GM03348 (cell line): ENCODE measurements at places on chromosomes 6 and 20.

GRCh38 chr6:113591896-113592827 is 265.0 kb upstream of the MARCKS start:
- no peak for DNase-seq

DNA sequence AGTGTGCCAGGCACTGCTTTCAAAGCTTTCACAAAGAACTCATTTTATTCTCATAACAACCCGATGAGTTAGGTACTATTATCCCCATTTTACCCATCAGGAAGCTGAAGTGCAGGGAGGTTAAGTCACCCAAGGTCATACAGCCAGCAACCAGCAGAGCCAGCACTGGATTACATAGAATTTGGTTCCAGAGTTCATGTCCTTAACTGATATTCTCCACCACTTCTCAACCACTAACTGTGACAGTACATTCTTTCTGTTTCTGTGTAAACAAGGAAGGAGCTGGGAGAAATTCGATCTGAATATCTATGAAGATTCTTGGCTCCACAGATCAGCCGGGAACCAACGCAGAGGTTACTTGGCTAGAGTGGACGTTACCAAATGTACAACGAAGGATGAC is 98.0 kb downstream of the KIF16B start:
- DNase-seq = peak; percentile 27

- no peak for DNase-seq
Observed at GRCh38 chr6:113178349-113178748, 678.8 kb upstream of the MARCKS start.

DNA sequence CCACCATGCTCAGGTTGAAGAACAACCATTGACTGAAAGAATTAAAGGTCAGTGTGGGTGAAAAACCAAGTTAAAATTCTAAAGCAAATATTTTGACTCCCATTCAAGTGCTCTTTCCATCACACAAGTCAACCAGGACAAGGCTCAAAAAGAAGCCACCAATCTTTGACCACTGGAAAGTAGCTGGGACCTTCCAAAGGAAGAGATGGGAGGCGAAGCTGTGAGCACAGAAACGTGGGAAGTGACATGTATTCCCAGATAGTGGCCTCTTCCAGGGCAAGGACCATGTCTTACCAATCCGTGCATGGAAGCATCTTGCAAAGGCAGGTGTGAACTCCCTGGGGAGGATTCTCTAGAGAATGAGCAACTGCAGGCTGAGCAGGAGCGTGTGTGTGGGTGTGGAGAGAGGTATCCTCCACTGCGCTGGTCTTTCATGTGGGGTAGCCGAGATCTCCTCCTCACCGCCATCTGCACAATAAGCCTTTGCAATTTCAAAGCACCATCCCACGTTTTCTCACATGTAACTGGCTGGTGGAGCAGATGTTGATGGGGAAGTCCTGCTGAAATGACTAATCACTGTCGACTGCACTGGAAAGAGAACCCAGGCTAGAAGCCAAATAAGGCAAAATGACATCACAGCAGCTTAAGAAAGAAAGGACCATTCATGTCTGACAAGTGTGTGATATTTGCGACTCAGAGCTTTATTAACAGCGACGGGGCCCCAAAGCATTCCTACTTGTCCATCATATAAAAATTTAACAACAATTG is 189.4 kb upstream of the RREB1 start:
- DNase-seq = peak; percentile 39

DNA sequence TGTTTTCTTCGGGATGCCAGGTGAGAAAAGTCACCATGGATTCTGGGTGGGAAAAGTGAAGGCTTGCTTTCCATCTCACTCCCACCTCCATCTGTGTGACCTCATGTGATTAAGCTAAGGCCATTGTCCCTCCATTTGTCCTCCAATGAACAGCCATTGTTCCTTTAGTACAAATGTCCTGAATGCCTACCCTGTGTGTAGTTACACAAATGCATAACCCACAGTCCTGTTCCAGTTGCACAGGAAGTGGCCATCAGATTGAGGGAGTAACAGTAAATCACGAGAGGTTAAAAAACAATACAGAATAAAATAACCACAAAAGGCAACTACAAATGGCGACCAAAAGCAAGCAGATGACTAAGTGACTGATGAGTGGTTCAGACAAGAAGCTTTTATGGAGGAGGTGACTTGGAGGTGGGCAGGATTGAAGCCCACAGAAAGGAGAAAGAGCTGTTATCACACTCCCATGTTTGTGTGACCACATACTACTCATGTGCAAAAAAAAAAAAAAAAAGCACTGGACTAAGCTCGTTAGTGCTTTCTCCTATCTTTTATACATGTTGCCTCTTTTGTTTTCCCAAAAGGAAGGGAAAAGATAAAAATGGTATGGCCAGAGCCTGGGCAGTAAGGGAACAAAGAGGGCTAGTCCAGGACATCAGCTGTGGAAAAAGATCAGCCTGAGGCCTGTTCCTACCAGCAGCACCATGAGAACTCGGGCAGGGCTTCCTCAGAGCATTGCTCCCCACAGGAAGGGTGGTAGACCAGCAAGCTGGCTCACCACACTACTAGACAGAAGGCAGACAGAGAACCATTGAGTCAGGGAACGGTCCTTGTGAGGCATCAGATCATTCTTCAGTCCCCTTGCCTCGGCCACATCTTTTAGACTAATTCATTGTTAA is 111.0 kb downstream of the TFAP2A start:
- DNase-seq = no peak

- DNase-seq = no peak
Observed at GRCh38 chr6:47362857-47363461, 53.3 kb upstream of the TNFRSF21 start.

- no peak for DNase-seq
Observed at GRCh38 chr6:23371132-23371915, 754.7 kb upstream of the NRSN1 start.

DNA sequence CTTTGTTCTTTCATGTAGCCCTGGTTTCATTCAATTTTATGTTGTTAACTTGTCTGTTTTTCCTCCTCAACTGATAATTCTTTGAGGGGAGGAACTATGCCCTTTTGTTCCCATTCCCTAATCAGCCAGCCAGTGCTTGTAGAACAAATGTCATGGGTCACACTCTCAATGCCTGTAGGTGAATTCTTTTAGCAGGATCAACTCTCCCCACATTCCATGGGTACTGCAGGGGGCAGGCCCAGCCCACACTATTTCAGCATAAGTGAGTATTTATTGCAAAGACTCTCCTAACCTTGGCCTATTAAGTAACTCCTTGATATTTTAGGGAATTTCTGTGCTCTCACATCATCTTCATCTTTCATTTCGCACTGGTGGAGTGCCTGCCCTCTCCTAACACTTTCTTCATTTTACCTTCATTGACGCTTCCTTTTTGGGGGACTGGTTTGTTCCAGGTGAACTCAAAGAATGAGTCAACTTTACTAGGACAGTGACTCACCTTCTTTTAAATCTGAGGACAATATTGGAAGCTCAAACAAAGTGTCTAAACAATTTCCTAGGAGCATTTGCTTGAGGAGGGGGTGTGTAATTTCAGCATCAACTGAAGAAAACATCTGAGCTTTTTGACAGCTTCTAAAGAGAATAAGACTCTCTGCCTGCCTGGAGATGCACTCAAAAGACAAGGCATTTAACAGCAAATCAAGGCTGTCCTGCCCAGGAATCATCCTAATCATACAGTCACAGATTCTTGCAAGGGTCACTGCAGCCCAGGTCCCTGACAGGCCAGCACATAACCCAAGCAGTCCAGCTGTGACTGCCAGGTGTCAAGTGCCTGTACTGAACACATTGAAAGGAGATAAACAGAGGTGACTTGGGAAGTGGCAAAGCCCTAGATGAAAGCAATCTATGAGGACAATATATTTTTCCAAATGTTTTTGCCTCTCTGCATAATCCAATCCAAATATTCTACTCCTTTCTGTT is 263.9 kb upstream of the PRND start:
- DNase-seq = no peak

DNA sequence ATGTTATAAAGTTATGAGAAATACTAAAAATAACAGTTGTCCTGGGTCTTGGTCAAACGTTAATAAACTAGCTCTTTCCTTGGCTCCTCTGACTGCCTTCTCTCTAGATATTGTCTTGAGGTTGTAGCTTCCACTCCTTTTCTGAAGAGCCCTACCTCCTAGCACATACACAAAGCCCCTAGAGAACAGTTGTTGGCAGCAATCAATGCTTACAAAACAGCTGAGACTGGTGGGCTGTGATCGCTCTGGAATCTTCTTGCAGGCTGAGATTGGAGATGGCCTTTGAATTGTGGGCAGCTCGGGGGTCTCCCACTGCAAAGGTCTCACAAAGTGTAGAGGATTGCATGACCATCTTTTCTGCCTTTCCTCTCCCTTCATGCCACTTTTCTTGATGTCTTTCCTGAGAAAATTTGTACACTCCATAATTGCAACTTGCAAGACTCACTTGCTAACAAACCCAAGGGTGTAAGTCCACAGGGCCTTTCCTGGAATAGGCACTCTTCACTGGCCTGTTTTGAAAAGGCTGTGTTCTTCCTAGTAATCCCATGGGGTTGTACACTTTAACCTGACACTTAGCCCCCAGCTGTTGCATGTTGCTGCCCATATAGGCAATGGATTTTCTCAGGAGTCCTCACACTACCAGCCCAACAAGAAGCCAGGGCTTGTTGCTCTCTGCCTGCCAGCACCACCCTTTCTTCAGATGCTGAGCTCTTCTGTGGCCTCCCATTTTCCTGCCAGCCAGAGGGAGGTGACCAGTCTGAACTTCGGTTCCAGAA is 99.9 kb downstream of the TCP11 start:
- no peak for DNase-seq

- no peak for DNase-seq
Observed at GRCh38 chr6:81262656-81263055, 489.8 kb downstream of the TENT5A start.
